Mesenteric fat pad (tissue), 1 donor: ENCODE measurements at places on chromosomes 13 and 19. TPM values are rescaled to one million over a fixed set of nuclear protein-coding genes. Genes with fewer than 3 reads are reported as not detected.

DNA sequence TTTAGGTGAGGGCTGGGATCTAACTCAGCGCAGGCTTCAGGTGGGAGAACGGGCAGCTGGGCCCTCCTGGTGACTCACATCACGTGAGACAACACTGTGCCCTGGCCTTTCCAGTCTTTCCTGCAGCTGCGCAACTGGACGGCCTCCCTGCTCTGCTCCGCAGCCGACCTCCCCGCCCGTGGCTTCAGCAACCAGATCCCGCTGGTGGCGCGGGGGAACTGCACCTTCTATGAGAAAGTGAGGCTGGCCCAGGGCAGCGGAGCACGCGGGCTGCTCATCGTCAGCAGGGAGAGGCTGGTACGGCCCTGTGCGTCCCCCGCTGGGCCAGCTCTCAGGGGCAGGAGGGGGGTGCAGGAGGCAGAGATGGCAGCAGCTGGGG, 8.8 kb downstream of the SPPL2B start:
- no peak for DNase-seq

DNA sequence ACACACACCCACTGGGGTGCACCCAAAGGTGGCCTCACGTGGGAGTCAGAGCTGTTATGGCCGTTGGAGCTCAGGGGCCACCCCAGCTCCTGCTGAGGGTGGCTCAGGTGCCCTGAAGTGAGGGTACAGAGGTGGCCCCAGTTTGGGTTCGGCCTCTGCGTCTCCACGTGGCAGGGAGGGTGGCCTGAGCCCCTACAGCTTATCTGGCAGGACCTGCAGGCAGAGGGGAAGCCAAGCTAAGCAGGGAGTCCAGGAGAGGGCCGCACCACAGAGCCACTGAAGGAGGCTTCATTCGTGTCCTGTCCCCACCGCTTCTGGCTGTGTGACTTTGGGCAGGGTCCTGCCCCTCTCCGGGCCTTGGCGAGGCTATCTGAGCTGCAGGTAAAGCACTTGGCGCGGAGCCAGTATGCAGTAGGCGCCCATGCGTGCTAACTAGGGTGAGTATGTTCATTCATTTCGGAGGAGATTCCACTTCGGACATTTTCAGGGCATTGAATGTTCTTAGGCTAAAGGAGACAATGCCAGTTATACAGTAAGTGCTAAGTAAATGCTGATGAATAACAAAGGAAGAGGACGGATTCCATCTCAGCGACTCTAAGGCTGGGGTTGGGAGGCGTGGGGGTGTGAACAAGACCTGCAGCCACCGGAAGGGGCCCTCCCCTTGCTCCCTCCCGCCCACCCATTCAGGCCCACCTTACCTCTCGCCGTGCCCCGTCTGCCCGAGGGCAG, 4.9 kb downstream of the REX1BD start:
- no peak for DNase-seq

DNA sequence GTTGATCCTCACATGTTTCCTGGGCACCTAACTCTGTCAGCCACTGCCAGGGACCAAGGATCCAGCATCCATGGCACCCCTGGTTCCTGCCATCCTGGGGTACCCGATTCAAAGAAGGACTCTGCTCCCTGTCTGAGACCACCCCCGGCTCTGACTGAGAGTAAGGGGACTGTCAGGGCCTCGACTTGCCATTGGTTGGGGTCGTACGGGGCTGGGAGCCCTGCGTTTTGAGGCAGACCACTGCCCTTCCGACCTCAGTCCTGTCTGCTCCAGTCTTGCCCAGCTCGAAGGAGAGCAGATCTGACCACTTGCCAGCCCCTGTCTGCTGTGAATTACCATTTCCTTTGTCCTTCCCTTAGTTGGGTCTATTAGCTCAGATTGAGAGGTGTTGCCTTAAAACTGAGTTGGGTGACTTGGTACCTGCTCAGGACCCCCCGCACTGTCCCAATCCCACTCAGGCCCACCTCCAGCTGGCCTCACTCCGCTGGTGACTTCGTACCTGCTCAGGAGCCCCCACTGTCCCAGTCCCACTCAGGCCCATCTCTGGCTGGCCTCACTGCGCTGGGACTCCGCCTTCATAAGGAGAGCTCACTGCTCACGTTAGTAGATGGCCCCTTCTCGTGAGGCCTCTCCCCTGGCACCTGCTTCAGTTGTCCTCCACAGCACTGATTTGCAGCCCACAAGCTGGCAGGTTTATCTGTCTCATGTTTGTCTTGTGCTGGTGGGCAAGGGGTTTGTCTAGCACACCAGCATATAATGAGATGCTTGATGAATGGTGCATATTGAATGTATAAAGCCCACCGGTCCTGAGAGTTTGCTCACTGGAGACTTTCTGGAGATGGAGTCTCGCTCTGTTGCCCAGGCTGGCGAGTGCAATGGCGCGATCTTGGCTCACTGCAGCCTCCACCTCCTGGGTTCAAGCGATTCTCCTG, 3.9 kb downstream of the RPL28 start:
- DNase-seq, result no peak

The ZNF837 gene
- total RNA-seq, result 0.48 TPM

The IRGC gene
- total RNA-seq, result not detected

GRCh38 chr19:47406711-47407416, 12.5 kb downstream of the MEIS3 start:
- no peak for DNase-seq

DNA sequence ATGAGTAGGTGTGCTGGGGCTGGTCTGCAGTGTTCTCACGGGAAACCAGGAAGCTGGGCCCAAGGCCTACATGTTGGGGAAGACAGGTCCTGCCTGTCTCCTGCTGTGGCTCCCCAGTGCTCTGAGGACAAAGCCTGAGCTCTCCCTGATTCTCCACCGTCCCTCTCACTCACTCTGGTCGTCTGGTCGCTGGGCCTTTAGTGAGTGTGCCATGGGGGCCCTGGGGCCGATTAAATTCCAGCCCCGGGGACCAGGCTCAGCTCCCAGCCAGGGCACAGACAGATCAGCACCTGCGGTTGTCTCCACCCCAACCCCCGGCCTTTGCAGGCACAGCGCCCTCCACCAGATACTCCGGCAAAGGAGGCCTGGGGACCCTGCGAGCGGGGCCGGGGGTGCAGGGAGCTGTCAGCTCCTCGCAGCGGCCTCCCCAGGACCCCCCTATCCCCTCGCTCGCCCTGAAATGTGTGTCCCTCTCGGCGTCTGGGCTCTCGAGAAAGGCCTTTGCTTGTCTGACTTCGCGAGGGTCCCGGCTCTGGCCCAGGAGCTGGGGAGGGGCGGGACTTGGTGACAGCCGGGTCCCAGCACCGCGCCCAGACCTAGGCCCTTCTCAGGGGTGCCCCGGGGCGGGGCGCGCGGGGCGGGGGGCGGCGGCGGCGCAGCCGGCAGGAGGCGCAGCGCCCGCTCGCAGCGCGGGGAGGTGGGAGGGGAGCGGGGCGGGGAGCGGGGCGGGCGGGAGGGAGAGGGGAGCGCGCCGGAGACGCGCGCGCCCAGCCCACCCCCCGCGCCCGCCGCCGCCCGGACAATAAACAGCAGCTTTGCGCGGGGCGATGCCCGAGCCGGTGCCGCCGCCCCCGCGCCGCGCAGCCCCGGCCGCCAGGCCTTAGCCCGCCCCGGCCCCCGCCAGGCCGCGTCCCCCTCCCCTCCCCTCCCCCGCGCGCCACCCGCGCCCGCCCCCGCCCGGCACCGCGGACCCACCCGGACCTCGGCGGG, at the start of gene PALM:
Gene PALM (plus strand): TSS at position 782 of the 990 bp plus-strand sequence. CDS start 212 bp downstream, outside the sequence.
- no peak for DNase-seq

DNA sequence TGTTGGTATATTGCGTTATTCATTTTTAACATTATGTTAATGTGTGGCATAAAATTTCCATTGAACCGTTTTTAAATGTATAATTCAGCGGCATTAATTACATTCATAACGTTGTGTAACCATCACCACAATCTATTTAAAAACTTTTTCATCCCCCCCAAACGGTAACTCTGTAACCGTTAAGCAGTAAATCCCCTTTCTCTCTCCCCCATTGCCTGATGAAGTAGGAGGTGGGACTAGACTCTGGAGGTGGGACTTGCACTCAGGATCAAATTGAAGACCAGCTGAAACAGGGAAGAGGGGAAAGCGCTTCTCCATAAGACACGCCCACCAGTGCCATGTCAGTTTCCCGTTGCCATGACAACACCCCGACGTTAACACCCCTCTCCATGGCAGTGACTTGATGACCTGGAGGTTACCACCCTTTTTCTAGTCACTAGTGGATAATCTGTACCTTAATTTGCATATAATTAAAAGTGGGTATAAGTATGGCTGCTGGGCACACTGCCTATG, 16.8 kb downstream of the CLEC11A start:
- no peak for DNase-seq
